ENCODE measurements at places on chromosomes 4 and X.

- no peak for DNase-seq
These were observed 63.7 kb upstream of the FMR1 start for GRCh38 chrX:147847999-147848398.

DNA sequence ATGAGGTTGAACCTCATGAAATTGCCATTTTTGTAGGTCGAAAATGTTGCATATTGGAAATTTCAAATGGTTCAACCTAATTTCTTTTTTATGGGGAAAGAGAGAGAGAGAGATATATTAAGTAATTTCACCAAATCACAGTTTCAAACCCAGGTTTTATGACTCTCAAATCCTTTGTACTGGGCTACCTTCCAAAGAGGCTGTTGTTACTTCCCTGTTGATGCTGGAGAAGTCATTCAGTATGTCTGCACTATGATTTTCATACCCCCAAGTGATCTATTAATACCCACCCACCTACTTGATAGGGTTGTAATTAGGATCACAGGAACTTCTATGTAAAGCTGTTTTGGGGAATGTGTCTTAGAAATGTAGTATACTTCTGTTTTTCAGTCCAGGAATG, 109.9 kb downstream of the ZNF330 start:
- DNase-seq, result no peak

DNA sequence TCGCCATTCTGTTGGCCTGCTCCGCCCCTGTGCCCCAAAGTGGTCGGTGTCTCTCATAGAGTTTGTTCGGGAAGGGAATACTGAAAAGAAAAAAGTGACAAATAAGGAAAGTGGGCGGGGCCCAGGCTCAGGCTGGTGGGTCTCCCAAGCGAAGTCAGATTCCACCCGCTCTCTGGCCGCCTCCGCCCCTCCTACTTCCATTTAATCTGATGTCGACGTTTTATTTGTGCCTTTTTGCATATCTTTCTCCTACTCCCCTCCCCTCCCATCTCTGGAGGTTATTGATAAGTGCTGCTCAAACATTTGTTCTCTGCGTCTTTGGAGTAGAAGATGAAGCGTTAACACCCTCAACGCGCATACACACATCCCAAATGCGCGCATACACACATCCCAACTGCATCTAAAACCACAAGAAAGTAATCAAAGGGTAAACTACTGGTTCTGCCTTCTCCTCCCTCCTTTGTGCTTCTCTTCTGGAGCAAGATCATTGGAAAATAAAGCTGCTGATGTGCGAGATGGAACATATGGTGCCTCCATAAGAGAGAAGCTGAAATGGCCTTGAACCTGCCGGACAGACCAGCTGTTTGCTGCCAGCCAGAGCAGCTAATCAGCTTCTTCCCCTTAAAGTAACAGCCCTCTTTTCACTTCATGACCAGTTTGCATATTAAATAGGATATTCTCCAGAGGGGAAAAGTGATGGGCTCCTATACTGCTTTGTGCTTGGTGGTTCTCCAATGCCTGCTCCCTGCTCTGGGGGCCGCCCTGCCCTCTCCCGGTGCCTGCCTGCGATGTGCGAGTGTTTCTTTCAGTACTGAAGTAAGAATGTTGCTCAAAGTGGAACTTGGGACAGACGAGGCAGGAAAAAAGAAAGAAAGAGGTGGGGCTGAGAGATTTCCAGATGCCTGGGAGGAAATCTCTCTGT, 3.1 kb downstream of the MAMLD1 start:
- no peak for DNase-seq

DNA sequence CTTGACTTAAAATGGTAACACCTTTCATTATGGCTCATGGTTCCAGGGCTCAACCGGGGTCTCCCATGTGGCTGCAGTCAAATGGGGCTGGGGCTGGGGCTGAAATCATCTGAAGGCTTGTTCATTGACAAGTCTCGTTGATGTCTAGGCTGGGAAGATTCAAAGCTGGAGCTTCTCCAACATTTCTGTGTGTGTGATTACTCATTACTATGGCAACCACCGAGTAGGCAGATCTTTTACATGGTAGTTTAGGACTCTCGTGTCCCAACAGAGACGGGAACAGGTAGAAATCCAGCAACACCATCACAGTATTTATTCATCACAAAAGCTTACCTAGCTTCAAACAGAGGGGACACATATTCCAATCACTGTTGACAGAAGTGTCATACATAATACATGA, 7.8 kb downstream of the YTHDC1 start:
- no peak for DNase-seq

Measured in T follicular helper cell (primary cell).